Endothelial cell of umbilical vein (primary cell): ENCODE measurements at places on chromosomes 3 and 15.

DNA sequence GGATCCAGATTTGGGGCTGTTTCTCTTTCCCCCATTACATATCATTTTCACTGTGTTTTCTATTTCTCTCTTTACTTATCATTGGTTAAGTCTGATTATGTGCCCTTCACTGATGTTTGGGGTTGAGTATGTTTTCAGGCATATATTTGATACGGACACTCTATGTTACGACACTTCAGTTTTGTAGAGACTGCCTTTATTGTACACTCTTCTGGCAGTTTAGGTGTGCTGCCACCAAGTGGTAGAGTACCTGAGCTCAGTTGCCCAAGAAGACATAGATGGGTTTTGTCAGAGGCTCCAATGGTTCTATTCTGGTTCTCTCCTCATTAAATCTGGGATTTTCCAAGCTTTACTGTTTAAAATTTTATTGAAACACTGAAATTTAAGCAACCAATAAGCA lies 255.0 kb upstream of the ROPN1 start:
- DNase-seq, result peak; percentile 26
- H3K4me3 ChIP-seq, result no peak overlapping the region
- H3K36me3 ChIP-seq, result no peaks in the 10 kb centered on the region
- no peaks in the 10 kb centered on the region for H3K27me3 ChIP-seq
- H3K4me1 ChIP-seq, result peaks cover 27% of the 10 kb centered on the region

DNA sequence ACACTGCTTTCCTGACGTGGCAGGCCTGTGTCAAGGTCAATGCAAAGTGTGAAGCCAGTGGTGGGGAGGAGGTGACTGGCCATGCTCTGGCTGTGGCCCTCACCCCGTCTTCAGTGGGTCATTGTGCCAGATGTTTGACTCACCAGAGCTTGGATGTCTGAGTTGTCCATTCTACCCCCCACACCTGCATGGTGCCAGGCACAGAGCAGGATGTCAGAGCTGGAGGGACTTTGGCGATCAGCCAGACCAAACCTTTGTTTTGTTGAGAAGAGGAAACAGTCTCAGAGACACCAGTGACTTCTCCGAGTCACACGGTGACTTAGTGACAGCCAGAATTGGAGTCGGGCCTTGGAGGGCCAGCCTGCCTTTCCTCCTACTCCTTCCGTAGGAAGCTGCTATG lies 49.5 kb downstream of the SMAD6 start:
- no peak overlapping the region for H3K4me3 ChIP-seq
- H3K27me3 ChIP-seq, result no peaks in the 10 kb centered on the region
- no peak for DNase-seq
- peak overlapping the region; percentile 5 for H3K27ac ChIP-seq
- H3K4me1 ChIP-seq, result peaks cover 38% of the 10 kb centered on the region

GRCh38 chr3:149657321-149657925 lies 402 bp downstream of the WWTR1 start:
- H3K27me3 ChIP-seq, result no peaks in the 10 kb centered on the region
- peaks cover 46% of the 10 kb centered on the region for H3K4me1 ChIP-seq
- H3K36me3 ChIP-seq, result peaks cover 10% of the 10 kb centered on the region
- no peak for DNase-seq
- peak overlapping the region; percentile 99 for H3K4me3 ChIP-seq

GRCh38 chr3:157063926-157064325 lies 96.0 kb downstream of the CCNL1 start:
- no peak for DNase-seq
- H3K27ac ChIP-seq, result no peak overlapping the region
- no peaks in the 10 kb centered on the region for H3K4me1 ChIP-seq

DNA sequence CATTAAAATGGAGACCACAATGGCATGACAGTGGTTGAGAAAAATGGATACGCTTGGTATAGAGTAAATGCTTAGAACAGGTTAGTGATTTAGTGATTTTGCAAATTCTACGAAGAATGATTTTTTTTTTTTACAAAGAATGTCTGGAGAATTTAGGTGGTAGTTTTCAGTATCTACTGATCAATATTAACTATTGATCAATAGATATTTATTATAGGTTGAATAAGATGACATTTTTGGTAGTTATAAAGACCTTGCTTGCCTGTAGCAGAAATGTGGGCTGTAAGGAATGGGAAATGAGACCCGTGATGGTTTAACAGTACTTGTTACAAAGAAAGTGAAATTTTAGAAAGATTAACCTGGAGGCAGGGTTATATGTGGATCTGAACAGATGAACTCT lies 137.5 kb downstream of the NR2F2 start:
- no peak overlapping the region for H3K4me3 ChIP-seq
- no peak overlapping the region for H3K27ac ChIP-seq
- no peaks in the 10 kb centered on the region for H3K36me3 ChIP-seq
- DNase-seq, result no peak
- no peaks in the 10 kb centered on the region for H3K4me1 ChIP-seq
- no peaks in the 10 kb centered on the region for H3K27me3 ChIP-seq
